ENCODE measurements at places on chromosomes 1 and 21.

DNA sequence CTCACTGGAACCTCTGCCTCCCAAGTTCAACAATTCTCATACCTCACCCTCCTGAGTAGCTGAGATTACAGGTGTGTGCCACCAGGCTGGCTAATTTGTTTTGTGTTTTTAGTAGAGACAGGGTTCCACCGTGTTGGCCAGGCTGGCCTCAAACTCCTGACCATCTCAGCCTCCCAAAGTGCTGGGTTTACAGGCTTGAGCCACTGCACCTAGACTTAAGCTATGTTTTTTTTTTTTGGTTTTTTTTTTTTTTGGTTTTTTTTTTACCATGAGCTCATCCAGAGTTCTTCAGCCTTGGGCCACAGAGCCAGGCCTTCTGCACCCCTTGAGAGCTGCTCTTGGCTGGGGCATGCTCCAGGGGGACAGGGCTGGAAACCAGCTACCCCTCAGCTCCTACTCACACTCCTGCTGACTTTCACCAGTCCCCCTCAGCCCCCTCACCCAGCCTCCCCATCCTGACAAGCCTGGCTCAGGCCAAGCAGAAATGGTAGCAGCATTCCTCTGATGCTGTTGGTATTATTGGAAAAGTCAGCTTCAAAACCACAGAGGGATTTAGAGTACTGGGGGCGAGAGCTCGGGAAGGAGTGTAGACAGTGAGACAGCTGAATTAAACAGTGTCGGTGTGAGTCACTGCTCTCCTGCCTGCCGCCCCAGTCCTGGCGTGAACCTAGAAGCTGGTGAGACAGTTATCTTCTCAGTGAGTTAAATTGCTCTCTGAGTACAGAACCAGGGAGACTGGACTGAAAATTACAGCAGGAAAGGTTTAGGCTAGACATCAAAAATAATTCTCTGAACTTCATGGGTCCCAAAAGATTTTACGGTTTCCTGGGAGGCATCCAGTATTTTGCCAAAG lies 63.7 kb downstream of the NAV1 start:
- DNase-seq = no peak

DNA sequence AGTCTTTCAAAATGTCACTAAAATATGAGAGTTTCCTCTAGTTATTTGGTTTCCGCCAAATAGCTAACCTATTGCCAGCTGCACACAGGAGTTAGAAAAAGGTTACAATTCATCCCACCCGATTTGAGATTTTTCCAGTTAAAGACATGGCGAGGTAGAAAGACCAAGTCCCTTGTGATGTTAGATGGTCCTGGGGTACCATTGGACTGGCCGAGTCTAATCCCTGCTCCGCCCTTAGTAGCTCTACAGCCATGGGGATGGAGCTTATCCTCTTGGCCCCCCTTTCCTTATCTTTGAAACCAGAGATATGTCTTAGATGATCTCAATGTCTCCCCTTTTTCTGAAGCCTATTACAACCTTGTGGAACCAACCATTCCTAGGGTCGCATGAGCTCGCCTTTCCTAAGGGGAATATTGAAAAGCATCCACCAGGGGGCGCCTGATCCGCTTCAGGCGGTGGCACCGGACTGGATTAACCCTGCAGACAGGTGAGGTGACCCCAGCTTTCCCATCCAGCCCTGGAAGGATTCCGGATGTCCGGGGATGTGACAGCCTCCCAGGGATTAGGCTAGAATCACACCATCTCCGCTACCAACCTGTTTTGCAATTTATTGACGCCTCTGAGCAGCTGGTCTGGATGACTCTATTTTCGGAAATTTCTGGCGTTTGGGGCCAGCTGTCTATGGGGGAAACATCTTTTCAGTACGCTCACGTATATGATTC lies 68.3 kb upstream of the SIM2 start:
- DNase-seq = peak; percentile 40

- no peak for DNase-seq
Observed at GRCh38 chr1:48396208-48396607, 75.8 kb downstream of the SPATA6 start.

GRCh38 chr21:16388911-16389560 lies 659.3 kb downstream of the USP25 start:
- DNase-seq = no peak

DNA sequence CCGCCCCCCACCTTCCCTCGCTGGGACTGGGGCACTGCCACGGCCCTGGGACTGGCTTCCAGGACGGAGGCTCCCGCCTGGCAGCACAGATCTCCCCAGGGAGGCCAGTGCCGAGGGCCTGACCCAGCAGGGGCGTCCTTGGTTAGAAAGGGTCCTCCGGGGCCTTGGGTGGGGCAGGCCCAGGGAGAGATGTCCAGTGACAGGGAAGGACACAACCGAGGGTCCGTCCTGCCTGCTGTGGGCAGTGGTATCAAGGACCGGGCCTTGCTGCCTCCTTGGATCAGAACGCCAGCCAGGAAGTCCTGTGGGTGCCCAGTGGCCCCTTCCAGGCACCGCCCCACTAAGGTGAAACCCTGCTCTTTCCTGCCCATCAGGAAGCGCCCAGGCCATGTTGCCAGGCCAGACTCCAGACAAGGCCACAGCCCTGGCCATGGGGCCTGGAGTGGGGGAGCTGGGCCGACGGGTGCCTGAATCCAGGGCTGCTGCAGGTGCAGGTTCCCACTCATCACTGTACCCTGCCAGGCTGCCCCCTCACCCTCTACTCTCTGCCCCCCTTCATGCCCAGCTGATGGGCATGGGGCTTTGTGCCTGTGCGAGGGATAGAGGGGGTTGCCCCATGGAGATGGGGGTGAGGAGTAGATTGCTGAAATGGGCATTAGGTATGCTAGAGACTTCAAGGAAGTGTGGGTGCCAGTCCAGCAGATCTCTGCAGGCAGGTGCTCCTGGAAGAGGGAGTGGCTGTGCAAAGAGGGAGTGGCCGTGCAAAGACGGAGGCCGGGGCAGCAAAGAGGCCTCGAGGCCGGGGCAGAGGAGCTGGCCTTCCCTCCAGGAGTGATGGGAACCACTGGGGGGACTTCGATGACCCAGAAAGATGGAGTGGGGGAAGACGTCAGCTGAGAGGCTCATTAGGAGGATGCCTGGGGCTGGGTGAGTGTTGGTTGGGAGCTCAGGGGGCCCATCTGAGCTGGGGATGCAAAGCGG lies 2.2 kb upstream of the PRKCZ start:
- no peak for DNase-seq

GRCh38 chr1:93700532-93701469 lies 19.2 kb upstream of the BCAR3 start:
- no peak for DNase-seq

GRCh38 chr1:25811384-25812082 lies 8.2 kb upstream of the MTFR1L start:
- no peak for DNase-seq

GRCh38 chr1:204791453-204792353 lies 79.0 kb upstream of the NFASC start:
- peak; percentile 72 for DNase-seq

DNA sequence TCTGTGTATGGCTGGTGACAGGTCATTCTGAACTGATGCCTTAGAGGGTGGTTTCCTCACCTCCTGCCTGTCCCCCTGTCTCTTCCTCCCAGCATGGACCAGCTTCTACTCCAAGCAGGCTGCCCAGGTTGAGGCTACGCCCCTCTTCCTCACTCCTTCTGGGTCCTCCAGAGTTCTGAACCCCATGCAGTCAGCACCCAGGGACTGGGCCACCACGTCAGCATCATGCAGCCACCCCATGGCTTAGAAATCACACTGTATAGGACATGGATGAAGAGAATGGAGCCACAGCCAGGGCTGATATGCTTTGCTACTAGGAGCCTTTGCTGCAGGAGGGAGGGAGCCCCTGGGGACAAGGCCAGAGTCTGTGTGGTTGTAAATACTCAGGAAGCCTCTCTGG lies 8.3 kb downstream of the FOXO6 start:
- DNase-seq = no peak

- DNase-seq = no peak
Observed at GRCh38 chr21:31846690-31847089, 26.1 kb upstream of the HUNK start.

DNA sequence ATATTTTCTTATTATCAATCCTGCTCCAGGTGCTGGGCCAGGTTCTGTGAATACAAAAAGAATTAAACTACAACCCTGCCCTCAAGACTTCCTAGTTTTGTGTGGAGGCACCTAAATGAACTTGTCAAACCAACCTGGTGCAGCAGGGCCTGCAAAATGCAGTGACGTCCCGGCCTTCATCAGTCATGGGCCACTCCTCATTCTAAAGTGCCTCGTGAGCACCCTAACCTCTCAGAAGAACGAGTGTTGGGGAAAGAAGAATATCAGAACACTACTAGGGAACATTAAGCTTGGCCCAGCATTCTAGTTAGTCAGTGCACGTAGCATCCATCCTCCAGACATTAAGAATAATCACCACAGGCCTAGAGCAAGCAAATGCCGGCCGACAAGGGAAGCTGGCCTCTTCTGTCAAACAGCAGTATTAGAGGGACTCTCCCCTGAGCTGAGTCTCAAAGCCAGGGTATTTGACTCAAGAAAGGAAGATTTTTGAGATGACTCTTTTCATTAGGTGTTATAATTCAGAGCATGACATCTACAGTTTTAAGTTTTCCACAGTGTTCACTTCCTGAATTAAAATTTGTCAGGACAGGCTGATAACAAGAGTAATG lies 137.9 kb downstream of the SLC45A1 start:
- DNase-seq = no peak

DNA sequence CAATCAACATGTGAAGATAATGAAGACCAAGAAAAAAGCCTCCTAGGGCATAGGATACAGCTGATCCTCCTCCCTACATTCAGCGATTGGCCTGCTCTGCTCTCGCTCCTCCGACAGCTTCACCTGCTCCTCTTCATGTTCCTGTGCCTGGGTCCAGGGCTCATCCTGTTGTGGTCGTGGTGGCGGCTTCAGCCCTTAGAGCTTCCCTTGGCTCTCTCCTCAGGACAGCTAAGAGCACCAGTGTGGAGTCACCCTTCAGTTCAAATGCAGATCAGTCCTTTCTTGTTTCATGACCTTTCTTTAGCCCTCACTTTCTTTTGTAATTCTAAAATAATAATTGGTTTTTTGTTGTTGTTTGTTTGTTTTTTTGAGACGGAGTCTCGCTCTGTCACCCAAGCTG lies 18.7 kb downstream of the CNN3 start:
- DNase-seq = no peak

All from central memory CD8-positive, alpha-beta T cell (primary cell).